ENCODE measurements at places on chromosomes 1 and 21.
A peak's percentile ranks its signal among the peaks of the same experiment; 100 is the strongest.

DNA sequence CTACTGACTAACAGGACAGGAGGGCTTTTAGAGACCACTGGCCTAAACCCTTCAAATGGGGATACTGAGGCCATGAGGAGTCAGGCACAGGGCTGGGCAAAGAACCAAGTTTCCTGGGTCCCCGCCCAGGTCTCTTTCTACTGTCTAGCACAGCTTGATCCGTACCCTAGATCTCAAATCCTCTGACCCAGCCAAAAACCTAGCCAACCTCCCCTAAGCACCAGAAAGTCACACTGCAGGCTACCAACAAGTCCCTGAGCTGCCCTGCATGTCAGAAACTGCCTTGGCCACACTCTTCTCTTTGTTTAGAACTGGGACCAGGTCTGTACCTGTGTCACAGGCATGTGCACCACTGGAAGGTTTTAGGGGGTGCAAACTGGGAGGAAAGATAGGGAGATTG lies 33.6 kb downstream of the AHDC1 start:
- H3K4me1 ChIP-seq, result peaks cover 18% of the 10 kb centered on the region
- peaks cover 10% of the 10 kb centered on the region for H3K36me3 ChIP-seq
- no peak overlapping the region for H3K27ac ChIP-seq
- peaks cover 8% of the 10 kb centered on the region for H3K27me3 ChIP-seq
- H3K4me3 ChIP-seq, result no peak overlapping the region
- no peak for DNase-seq

DNA sequence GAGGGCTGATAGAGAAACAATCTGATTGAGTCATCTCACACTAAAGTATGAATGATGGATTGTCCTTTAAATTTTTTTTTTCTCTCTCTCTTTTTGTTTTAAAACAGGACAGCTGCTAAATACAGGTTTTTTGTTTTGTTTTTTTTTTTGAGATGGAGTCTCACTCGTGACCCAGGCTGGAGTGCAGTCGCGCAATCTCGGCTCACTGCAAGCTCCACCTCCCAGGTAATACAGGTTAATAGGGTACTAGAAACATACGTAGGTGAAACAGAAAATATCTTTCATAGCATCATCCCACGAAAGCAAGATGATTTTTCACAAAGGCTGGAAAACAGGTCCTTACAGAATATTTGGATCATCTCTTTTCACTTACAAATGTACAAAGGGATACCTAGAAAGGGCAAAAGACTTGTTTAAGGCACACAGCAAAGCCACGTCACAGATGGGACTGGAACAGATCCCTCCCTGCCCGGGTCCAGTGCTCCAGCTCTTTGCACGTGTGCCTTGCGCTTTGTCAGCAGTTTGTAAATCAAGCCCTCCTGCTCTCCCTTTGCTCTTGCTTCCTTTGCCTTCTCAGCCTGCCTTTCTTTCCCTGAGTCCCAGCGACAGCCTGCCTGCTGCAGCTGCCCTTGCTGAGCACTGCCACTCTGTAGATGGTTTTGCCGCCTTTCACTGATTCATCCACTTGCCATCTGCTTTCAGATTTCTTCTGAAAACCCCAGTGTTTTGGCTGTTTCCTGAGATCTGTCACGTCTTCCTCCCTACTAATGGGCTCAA lies 171.3 kb upstream of the BEND5 start:
- no peaks in the 10 kb centered on the region for H3K4me1 ChIP-seq
- H3K27ac ChIP-seq, result no peak overlapping the region
- H3K27me3 ChIP-seq, result peaks cover 6% of the 10 kb centered on the region
- H3K4me3 ChIP-seq, result no peak overlapping the region
- no peaks in the 10 kb centered on the region for H3K36me3 ChIP-seq

DNA sequence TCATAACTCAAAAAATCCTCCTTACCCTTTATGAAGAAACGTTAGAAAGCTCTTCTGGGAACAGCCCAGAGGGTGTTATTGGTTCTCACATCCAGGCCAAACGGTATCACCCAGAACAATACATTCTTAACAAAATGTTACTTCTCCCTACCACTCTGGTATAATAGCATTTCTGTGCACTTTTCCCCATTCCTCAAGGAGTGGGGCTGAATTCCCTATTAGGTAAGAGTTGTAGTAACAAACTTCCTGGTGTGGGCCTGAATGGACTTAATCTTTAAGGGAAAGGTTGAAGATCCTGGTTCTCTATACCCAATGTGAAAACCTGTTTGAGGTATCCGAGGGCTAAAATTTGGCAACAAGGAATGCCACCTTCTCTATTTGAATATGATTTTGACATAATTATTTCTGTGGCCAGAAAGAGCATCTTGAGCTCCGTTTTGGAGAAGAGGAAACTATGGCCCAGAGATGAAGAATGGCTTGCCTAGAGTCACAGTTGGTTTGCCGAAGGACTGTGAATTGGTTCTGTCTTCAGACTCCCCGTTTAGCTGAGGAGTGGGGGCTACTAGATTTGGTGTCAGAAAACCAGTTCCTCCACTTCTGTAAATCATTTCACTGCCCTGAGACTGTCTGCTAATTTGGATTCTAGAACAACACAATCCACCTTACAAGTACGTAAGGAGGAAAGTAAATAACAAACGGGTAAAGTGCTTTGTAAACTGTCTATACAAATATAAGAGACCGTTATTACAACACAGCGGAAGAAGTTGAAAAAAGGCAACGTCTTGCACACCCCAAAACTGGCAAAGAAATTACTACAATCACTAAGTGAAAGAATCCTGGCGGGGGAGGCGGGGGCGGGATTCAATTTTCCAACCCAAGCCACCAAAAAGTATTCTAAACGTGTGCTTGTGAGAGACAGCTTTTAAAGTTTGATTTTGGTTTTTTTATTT lies 2.3 kb downstream of the ANP32E start:
- no peak for DNase-seq
- peak overlapping the region; percentile 99 for H3K27ac ChIP-seq
- H3K36me3 ChIP-seq, result peaks cover 15% of the 10 kb centered on the region
- H3K4me3 ChIP-seq, result no peak overlapping the region
- H3K27me3 ChIP-seq, result no peaks in the 10 kb centered on the region
- H3K4me1 ChIP-seq, result peaks cover 19% of the 10 kb centered on the region

DNA sequence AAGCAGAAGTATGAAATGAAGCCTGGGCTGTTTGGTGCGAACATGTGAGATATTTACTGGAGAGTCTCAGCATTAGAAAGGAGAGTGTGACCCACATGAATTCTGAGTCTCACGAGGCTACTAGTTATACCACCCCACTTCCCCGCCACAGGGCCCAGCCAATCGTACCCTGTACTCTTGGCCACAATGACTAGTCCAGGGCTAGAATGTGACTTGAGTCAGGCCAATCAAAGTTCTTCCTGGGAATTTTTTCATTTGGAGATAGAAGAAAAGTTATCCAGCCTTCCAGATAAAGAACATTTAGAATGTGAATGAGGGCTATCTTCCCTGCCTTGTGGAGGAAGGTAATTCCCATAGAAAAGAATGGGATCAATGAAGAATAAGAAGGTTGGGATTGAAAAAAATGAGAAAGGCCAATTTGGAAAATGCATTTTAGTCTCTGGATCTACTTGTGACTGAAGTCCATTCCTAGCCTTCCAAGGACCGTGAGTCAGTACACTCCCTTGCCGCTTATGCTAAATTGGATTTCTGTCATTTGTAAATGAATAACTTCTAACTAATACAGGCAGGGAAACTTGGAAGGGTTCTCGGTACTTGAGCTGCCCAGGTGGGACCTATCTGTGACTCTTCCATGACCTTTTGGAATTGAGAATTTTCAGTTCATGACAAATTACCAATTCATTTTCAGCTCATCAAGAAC lies 12.3 kb upstream of the RIMKLA start:
- H3K4me3 ChIP-seq, result no peak overlapping the region
- no peaks in the 10 kb centered on the region for H3K36me3 ChIP-seq
- no peak overlapping the region for H3K27ac ChIP-seq
- no peaks in the 10 kb centered on the region for H3K4me1 ChIP-seq
- DNase-seq, result no peak
- peaks cover 17% of the 10 kb centered on the region for H3K27me3 ChIP-seq

GRCh38 chr1:15212954-15213291 lies 34.1 kb upstream of the FHAD1 start:
- H3K36me3 ChIP-seq, result no peaks in the 10 kb centered on the region
- DNase-seq, result no peak
- no peaks in the 10 kb centered on the region for H3K4me1 ChIP-seq
- H3K27ac ChIP-seq, result no peak overlapping the region
- peaks cover 23% of the 10 kb centered on the region for H3K27me3 ChIP-seq

GRCh38 chr1:244174922-244175521 lies 123.9 kb downstream of the ZBTB18 start:
- H3K27ac ChIP-seq, result no peak overlapping the region
- no peaks in the 10 kb centered on the region for H3K4me1 ChIP-seq
- H3K4me3 ChIP-seq, result no peak overlapping the region
- DNase-seq, result no peak
- no peaks in the 10 kb centered on the region for H3K36me3 ChIP-seq
- no peaks in the 10 kb centered on the region for H3K27me3 ChIP-seq

DNA sequence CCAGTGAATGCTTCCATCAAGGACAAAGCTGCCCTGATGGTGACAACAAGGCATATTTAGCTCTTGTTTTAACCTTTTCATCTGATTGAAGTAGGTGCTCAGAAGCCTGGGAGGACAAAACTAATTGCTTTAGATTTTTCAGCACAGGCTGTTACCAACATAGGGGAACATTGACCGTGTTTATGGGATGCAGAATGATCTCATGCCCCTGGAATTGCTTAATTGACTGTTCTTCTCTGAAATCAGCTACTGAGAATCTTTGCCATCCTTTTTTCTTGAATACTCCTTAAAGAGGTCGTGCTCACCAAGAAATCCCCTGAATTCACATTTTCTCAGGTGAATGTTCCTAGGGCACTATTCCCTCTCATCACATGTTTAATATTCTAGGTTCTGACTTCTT lies 95.9 kb upstream of the CCDC190 start:
- no peak overlapping the region for H3K4me3 ChIP-seq
- H3K4me1 ChIP-seq, result peaks cover 4% of the 10 kb centered on the region
- no peaks in the 10 kb centered on the region for H3K27me3 ChIP-seq
- DNase-seq, result no peak
- no peaks in the 10 kb centered on the region for H3K36me3 ChIP-seq

DNA sequence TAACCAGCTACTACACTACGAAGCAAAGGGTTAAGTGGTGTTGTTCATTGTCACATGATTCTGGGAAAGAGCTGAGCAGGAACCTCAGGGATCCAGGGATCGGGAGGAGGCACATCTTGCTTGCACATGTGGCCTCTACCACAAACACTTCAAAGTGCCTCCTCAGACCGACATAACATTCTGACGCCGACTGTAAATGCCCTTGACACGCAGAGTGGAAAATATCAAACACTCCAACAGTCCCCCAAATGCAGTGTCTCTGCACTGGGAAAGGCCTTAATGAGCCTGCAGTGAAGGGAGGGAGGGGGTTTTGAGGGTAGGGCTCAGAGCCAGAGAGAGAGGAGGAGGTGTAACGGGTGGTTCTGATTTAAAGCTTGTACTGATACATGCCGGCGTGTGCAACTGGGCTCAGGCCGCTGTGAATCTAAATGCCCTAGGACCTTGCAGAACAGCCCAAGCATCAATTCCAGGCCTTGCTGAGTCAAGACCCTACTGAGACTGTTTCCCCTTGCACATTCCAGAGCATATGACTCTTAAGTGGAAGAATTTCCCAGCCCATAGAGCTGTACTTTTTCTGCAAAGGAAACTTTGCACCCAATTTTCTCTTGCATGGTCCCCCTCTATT lies 163.7 kb downstream of the NTMT2 start:
- H3K4me1 ChIP-seq, result no peaks in the 10 kb centered on the region
- DNase-seq, result no peak
- H3K4me3 ChIP-seq, result no peak overlapping the region
- no peaks in the 10 kb centered on the region for H3K27me3 ChIP-seq

GRCh38 chr1:221612047-221612777 lies 129.7 kb downstream of the DUSP10 start:
- DNase-seq, result no peak
- no peak overlapping the region for H3K27ac ChIP-seq
- H3K4me3 ChIP-seq, result no peak overlapping the region
- H3K36me3 ChIP-seq, result no peaks in the 10 kb centered on the region
- no peaks in the 10 kb centered on the region for H3K4me1 ChIP-seq

Measured in activated T-helper 1 cell treated with anti-CD3 and anti-CD28 coated beads, Interleukin-12 subunit alpha, Interleukin-12 subunit beta, Interleukin-2, Interleukin-4 antibody, amounts not matched to agents 30 ng/mL and 10 ng/mL and 1 ng/mL, durations not matched to agents 14 hours and 24 hours and 36 hours (primary cell).